ENCODE measurements at places on chromosomes 6 and 20. TPM values are rescaled to one million over a fixed set of nuclear protein-coding genes. Genes with fewer than 3 reads are reported as not detected.

Gene TNF
- total RNA-seq: not detected

Gene LPA
- 3.2 TPM for total RNA-seq

Gene FAM83D
- total RNA-seq: 12.6 TPM

Gene GNAS-AS1
- total RNA-seq: 4.3 TPM

Gene ENPP5
- 13.4 TPM for total RNA-seq

Gene ZBTB9
- 15.4 TPM for total RNA-seq

GRCh38 chr6:110934381-110934898 is 24.1 kb upstream of the GTF3C6 start:
- H3K36me3 ChIP-seq: no peaks in the 10 kb centered on the region
- no peak for DNase-seq
- H3K27me3 ChIP-seq: no peaks in the 10 kb centered on the region
- no peak overlapping the region for H3K4me3 ChIP-seq

DNA sequence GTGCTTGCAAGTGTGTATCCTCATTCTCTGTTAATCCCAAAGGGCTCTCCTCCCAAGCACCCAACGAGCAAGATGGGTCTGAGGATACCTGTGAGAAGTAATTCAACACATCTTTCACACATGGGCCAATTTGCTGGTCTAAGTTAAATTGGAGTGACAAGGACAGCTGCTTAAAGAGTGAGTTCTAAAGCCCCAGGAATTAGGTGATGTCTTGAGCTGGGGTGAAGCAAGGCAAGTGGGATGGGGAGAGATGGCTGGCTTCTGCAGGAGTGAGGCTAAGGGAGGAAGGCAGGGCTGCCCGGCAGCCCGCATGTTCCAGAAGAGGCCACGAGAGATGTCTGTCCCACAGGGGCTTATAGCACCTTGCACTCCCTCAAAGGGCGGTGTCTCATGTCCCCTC is 288.5 kb downstream of the CDH26 start:
- no peaks in the 10 kb centered on the region for H3K36me3 ChIP-seq
- peaks cover 52% of the 10 kb centered on the region for H3K27me3 ChIP-seq
- no peak overlapping the region for H3K4me3 ChIP-seq
- DNase-seq: no peak

DNA sequence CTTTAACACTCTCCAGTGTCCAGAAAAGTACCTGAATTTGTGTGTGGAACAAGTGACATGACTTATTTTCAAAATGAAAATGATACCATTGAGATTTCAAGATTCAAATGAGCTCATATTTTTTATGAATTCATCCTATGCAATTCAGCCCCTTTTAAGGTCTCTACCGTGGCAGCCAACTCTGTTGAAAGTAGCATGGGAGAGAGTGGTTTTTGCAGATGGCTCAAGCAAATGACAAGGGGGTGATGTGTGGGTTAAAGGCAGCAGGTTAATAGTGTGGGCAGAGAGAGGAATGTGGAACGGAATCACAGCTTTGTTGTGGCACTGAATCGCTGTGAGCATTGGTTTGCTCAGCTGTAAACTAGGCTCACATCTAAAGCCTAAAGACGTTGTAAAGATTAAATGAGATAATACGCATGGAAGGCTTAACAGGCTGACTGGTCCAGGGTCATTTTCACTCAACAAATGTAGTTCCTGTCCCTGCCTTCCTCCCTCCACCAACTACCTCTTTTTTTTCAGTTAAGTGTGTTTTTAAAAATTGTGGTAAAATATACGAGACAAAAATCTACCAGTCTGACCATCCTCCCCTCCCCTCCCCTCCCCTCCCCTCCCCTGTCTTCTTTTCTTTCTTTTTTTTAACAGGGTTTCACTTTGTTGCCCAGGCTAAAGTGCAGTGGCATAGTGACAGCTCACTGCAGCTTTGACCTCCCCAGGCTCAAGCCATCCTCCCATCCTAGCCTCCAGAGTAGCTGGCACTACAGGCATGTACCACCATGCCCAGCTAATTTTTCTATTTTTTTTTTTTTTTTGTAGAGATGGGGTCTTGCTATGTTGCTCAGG is 114.7 kb upstream of the ZNF217 start:
- no peaks in the 10 kb centered on the region for H3K36me3 ChIP-seq
- H3K4me3 ChIP-seq: no peak overlapping the region
- H3K27me3 ChIP-seq: no peaks in the 10 kb centered on the region
- H3K27ac ChIP-seq: no peak overlapping the region
- no peak for DNase-seq
- H3K4me1 ChIP-seq: peaks cover 16% of the 10 kb centered on the region

DNA sequence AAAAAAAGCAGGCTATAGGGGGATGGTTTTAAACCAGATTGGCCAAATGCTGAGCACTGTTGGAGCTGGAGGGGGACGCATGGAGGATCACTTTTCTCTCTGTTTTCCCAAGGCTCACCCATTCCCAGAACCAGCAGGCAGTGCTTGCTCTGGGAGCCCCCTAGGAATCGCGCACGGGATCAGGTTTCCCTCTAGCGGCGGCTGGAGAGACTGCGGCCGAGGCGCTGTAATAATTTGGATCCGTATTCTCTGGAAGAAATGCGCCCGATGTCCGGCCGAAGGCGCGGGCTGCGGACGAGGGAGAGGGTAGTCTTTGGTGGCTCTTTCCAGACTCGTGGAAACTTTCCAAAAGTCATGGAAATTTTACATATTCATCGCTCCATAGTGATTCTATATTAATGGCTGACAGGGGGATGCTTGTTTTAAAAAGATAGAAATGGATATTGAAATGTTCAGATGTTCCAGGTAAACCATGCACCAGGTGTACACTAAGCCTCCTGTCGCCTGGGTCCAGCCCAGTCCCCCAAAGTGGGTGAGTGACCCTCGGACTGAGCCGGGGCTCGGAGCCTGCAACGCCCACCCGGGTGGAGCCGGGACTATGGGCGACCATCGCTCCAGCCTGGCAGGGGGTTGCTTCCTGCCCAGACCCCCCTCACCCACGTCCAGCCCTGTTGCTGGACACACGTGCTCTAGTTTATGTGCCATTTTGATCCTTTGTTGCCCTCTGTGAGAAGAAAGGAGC is 78.7 kb upstream of the PHACTR3 start:
- no peaks in the 10 kb centered on the region for H3K36me3 ChIP-seq
- peaks cover 77% of the 10 kb centered on the region for H3K27me3 ChIP-seq
- DNase-seq: peak; percentile 65

GRCh38 chr20:33280775-33281174 is 2.2 kb upstream of the BPIFB1 start:
- H3K27ac ChIP-seq: no peak overlapping the region
- H3K36me3 ChIP-seq: no peaks in the 10 kb centered on the region
- H3K4me3 ChIP-seq: no peak overlapping the region
- peaks cover 20% of the 10 kb centered on the region for H3K4me1 ChIP-seq
- no peak for DNase-seq

DNA sequence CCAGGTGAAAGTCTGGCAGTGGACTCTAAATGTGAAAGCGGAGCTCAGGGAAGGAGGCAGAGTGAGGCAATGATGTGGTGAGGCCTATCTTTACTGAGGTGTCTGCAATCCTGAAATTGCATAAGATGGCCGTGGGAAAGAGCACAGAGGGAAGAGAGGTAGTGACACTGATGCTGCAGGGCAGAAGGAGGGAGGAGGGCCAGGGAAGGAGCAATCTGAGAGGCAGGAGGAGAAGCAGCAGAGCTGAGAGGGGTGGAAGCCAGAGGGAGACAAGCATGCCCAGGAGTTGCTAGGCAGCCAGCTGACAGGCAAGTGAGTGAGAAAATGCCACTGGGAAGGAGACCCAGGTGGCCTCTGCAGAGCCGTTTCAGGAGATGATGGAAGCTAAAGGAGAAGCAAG is 97.4 kb upstream of the CNR1 start:
- no peak overlapping the region for H3K4me3 ChIP-seq
- H3K27ac ChIP-seq: no peak overlapping the region
- DNase-seq: no peak
- no peaks in the 10 kb centered on the region for H3K27me3 ChIP-seq

- no peak overlapping the region for H3K4me3 ChIP-seq
- no peaks in the 10 kb centered on the region for H3K36me3 ChIP-seq
- DNase-seq: no peak
- no peak overlapping the region for H3K27ac ChIP-seq
- H3K4me1 ChIP-seq: peaks cover 13% of the 10 kb centered on the region
Measured at GRCh38 chr20:17871886-17872285, 96.7 kb downstream of the SNX5 start.

GRCh38 chr20:32252189-32252588 is 25.3 kb upstream of the KIF3B start:
- H3K4me3 ChIP-seq: no peak overlapping the region
- H3K4me1 ChIP-seq: peaks cover 10% of the 10 kb centered on the region
- DNase-seq: no peak
- no peaks in the 10 kb centered on the region for H3K27me3 ChIP-seq
- H3K27ac ChIP-seq: no peak overlapping the region

DNA sequence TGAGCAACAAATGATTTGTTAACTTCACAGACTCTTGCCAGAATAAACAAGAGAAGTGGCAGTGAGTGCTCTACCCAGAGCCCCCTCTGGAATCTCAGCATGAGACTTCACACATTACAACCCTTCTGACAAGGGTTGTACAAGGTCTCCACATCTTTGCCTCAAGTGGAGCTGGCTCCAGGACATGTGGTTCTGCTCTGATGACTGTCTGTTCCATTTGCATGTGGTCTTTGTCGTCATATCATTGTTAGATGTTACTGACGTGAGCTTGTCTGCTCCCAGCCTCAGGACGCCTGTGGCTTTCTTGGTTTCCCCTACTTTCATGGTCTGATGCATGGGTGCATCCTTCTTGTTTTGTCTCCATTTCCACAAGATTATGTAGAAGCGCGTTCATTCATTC is 115.0 kb downstream of the SLC24A3 start:
- H3K27ac ChIP-seq: no peak overlapping the region
- H3K27me3 ChIP-seq: peaks cover 10% of the 10 kb centered on the region
- H3K36me3 ChIP-seq: no peaks in the 10 kb centered on the region
- no peak overlapping the region for H3K4me3 ChIP-seq
- no peaks in the 10 kb centered on the region for H3K4me1 ChIP-seq
- DNase-seq: no peak
